ENCODE measurements at places on chromosomes 7 and 10. TPM values are rescaled to one million over a fixed set of nuclear protein-coding genes. Genes with fewer than 3 reads are reported as not detected.

The ASCC1 gene
- 23.7 TPM for total RNA-seq

The SPDYE3 gene
- not detected for total RNA-seq

DNA sequence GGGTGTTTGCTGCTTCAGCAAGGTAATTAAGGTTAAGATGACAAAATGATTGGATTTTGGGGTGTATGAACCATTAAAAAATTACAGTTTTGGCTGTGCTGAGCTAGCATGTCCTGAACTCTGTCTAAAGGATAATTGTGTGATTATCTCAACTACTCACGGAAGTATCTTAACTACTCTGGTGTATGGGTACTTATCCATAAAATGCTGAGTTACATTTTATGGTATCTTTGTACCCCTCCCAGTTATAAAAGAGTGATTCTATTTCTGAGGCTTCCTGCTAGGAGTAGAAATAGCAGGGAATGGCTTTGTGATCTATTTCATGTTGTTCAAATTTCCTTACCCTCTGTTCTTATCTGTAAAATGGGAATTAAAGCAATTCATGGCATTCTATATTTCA is 22.6 kb downstream of the CYP2C18 start:
- no peak for DNase-seq
- H3K36me3 ChIP-seq, result no peaks in the 10 kb centered on the region
- no peaks in the 10 kb centered on the region for H3K4me1 ChIP-seq
- H3K27ac ChIP-seq, result no peak overlapping the region
- H3K27me3 ChIP-seq, result no peaks in the 10 kb centered on the region

DNA sequence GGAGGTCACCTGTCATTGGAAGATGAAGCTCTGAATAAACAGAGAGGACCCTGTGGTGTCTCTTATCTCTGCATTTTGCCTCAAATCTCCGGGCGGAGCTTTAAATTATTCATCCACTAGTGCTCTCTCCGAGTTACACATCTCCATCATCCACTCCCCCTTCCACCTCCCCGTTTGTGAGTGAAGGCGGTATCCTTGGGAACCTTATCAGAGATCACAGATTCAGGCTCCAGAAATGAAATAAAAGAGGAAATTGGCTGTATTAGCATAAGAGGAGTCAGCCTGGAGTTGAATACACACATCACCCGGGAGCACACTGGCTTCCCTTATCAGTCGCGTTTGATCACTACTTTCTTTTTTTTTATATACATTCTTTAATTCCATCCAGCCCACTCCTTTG is 1184.8 kb downstream of the GATA3 start:
- H3K4me1 ChIP-seq, result no peaks in the 10 kb centered on the region
- H3K4me3 ChIP-seq, result no peak overlapping the region
- no peaks in the 10 kb centered on the region for H3K27me3 ChIP-seq
- H3K36me3 ChIP-seq, result no peaks in the 10 kb centered on the region
- H3K27ac ChIP-seq, result no peak overlapping the region
- no peak for DNase-seq

DNA sequence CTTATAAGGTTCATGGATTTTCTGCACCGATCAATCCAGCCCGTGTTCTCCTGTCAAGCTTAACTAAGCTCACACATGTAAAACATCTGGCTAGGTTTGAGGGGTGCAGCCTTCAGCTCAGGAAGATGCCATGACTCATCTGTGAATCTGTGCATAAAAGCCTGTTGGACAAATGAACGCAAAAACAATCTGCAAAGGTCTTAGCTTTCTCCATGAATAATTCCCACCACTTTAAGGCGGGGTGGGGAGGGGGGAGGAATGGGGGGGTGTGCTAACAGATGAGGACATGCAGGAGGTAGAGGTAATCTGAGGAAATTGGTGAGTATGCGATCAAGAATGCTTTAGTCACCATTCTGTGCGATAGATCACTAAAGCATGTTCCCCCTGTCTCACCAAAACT is 4.8 kb downstream of the DOCK4 start:
- no peaks in the 10 kb centered on the region for H3K36me3 ChIP-seq
- DNase-seq, result no peak

Measured in spleen (tissue), 13 donors.